H1 (cell line): ENCODE measurements at places on chromosomes 7 and 10.

DNA sequence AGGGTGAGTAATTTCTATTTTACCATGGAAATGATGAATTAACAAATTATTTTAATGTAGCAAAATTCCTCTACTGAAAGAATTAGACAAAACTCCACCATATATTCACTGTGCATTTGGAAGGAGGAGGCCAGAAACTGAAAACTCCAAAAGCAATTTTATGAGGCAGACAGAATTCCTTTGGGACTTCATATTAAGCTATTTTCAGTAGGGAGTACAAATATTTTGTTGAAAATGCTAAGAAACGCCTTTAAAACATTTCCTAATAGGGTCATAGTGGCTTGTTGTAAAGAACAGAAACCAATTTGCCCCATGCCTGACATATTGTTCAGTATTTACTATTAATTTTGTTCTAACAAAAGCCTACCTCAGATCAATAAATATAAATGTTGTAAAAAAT is 117.8 kb downstream of the TES start:
- DNase-seq: no peak

- DNase-seq: no peak
Observed at GRCh38 chr10:17859492-17860156, 50.5 kb downstream of the MRC1 start.

DNA sequence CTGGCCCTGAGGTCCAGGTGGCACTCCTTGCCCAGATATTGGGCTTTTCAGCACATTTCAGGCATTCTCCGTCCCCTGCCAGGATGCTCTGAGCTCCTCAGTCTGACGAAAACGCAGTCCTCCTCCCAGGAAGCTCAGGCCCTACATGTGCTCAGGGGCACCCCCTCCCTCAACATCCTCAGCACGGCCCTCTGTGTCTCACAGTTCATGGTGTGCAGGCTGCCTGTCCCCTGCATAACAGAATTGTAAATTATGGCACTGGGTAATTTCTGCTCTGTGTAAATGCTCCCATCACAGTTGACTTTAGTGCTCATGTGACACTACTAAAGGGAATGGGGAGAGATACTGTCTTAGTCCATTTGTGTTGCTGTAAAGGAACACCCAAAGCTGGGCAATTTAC is 563.8 kb downstream of the DNAJB6 start:
- DNase-seq: no peak

DNA sequence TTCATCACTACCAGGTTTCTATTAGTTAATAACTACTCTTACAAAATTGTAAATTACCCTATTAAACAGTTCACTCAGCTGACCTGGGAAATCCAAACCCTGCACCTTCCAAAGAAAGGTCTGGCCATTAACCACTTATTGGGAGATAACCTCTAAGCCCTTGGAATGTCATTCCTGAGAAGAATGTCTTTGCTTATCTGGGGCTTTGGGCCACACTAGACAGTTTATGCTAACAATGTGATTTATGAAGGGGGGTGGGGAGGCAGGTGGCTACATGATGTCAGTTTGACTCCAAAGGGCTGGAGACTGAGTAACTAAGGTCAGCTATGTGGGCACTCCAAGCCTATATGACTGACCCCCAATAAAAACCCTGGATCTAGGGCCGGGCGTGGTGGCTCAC is 50.7 kb downstream of the AKR1D1 start:
- no peak for DNase-seq

DNA sequence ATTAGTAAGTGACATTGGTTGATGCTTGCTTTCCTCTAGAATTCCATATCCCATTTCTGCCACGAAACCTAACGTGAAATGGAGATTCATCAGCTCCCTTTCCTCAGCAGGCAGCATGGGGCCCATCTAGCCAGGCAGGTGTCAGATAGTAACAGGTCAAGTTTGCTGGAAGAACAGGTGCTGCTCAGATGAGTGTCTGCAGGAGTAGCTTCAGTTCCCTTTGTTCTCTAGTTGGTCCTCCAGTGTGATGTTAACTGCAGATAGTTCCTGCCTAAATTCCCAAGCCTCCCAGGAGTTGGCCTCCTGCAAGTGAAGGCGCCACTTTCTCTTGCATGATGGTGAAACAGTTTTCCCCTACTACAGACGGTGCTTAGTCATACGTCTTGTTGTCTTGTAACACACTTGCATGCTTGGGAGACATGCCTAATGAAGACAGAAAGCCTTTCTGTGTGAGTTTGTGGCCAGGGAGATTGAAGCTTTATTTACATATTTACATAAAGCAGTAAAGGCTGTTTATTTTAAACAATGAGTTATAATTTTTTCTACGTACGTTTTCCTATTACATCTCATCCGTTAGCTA is 175.4 kb downstream of the CHN2 start:
- no peak for DNase-seq

DNA sequence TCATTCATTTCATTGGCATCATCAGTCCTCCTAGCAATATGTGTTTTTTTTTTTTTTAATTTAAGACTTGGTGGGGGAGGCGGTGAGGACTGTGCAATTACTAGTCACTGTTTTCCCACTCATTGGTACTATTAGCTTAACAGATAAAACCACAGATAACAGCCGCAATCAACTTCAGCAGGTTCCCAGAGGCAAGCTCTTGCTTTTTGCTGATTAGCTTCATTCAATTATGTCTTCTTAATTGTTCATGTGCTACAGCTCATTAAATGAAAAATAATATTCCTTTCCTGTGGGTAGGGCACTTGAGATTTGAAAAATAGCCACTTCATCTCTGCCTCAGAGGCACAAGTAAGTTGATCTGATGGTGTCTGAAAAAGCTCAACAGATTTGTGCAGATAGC is 215.5 kb downstream of the PCDH15 start:
- no peak for DNase-seq

- no peak for DNase-seq
Observed at GRCh38 chr10:78955206-78955605, 113.6 kb upstream of the ZMIZ1 start.

DNA sequence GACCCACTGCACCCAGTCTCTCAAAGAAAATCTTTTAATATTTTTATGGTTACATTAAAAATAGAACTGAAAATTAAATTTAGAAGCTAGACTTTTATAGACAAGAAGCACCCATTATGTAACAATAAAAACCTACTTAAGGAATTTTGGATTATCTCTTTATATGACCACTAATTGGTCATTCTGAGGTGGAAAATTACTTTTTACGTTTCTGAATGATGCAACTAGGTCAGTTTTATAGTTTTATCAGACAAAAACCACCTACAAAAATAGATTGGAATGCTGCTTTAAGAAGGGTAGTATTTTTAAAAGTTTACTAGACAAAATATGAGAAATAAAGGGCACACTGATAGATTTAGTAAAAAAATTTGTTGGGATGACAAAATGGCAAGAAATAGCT is 16.5 kb downstream of the SYPL1 start:
- no peak for DNase-seq

DNA sequence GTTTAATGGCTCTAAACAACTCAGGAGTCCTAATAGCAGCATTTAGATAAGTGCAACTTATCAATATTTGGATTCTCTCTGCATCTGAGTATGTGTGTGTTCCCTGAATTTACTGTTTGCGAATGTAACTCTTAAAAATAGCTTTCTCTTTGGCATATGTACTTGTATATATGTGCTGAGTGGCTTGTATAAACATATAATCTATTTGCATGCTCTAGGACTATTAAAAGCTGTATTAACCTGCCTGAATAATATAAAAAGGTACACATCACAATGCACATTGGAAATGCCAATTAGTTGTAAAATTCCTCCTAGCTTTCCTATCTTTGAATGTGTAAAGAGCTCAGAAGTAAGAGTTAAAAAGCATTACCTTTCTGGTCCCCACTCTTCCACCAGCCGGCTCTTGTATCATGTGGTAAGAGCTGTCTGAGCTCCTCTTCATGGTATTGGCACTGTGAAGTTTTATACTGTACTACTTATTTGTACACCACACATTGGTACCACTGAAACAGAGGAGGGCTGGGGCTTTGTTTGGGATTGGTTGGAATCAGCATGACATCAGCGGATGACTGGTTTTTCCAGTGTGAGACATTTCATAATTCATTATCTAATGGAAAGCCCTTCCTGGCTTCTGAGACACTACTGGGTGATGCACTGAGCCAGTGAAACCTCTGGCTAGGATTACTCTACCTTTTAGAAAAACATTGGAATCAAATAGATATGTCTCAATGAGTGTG is at the start of gene INHBA:
Gene INHBA, minus strand, starts transcription at position 456 of the 737 bp plus-strand sequence. CDS start 2,716 bp downstream, outside the sequence.
- DNase-seq: no peak

- DNase-seq: no peak
Observed at GRCh38 chr7:91554883-91555282, 290.6 kb downstream of the FZD1 start.

- DNase-seq: no peak
Observed at GRCh38 chr7:88075216-88075615, 141.2 kb downstream of the ADAM22 start.

DNA sequence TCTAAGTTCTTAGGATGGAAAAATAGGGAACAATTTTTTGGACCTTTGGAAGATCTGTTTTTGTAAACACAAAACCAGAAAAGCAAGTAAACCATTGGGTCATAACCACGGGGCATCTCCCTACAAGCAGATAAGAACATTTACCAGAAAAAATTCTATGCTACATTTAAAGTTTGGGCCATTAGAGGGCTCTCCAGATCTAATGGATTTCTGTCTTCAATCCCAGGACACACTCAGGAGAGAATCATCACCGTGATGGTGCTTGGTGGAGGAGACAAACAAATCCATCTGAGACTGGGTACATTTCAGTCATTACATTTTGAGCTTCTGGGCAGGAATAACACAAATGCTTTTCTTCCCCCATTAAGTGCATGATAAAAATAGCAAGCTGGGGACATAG is 178.4 kb upstream of the TARP start:
- no peak for DNase-seq

GRCh38 chr10:48332871-48333216 is 26.4 kb downstream of the MAPK8 start:
- no peak for DNase-seq

DNA sequence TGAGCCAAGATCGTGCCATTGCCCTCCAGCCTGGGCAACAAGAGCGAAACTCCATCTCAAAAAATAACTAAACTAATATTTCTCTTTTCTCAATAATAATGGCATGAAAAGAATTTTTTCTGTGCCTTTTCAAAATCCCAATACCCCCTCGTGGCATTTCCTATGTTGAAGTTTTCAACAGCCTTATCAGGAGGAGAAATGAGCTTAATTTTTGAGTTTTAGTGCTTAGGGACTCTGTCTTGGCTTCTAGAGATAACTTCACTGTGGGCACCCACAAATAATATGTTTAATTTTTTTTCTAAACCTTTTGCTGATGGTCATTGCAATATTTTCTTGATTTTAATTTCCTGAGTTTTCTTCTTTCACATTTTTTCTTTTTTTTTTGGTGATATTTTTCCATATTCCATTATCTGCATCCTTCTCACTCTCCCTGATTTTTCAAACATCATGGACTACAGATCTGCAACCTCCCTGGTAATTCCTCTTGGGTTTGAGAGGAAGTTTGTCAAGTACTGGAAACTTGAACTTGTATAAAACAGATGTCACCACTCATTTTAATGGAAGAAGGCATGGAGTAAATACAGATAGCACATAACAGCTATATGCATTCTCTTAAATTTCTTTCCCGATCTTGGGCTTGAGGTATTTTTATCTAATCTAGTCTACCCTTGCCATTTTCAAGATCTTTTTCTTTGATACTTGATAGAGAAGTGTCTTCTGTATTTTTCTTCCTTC is 84.0 kb downstream of the KAT6B start:
- DNase-seq: no peak

DNA sequence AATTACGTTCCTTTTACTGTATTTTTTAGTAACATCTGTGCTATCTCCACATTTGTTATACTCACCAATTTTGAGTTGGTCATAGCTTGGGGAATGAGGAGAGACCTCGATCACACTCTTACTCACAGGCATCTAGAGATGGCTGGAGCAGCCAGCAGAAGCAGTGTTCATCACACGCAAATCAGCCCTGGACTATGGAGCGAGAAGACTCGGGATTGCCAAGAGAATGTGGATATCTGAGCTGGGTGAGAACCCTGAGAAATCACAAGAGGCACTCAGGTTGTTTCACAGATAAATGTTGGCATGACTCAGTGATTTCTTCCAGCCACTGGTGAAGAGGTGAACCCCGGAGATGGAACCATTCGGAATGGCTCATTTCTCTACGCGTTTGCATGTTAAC is 820.1 kb upstream of the IGFBP3 start:
- no peak for DNase-seq

- no peak for DNase-seq
Observed at GRCh38 chr10:17219024-17219423, 9.0 kb upstream of the VIM start.

- no peak for DNase-seq
Observed at GRCh38 chr10:78779339-78779955, 289.3 kb upstream of the ZMIZ1 start.

DNA sequence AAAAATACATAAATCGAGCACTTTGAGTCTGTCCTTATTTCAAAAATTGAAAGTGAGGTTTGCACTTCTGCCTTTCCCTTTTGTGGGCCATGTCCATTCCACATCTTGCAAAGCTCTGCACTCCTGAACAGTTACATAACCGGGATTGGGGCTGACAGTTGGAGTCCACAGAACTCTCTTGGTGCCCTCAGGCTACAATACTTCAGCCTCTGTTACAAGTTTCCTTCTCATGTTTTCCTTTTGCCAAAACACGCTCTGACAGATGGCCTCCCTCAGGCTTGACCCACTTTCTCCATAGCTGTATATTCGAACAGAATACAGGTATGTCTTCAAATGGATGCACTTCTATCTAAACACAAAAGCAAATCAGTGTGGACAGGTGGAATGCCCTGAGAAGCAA is 335.9 kb downstream of the WDR37 start:
- DNase-seq: no peak

DNA sequence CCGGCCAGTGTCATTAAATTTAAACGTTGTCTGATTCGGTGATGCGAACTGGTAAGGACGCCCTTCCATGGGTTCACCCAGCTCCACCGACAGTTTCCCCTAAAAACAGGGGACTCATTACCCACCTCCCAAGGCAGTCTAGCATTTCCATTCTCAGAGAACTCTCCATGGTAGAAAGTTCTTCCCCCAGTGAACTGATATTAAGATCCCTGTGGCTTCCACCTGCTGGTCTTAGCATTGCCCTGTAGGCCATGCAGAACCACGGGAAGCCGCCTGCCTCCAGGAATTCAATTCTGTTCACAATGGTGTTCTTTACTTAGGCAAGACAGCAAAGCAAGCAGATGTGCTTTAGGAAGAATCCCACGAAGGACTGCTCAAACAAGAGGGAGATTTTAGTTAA is 128.9 kb upstream of the NANOS1 start:
- DNase-seq: peak; percentile 23

- no peak for DNase-seq
Observed at GRCh38 chr7:143882604-143883078, 19.3 kb downstream of the TCAF1 start.

DNA sequence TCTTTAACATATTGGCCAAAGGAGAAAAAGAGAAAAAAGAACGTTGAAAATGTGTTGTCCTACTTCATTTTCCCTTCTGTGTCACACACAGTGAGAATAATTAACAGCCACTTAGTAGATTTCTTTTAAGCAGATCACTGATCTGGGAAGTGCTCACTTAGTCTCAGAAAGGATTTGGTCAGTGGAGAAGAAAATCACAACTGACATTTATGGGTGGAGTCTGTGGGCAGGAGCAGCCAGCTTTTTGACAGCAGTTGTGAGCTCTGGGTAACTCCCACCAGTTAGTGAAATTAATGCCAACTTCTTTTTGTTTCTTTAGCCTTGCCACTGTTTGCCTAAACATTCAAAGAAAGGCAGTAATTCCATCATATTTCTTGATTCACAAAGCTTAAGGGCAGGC is 49.7 kb downstream of the CDK14 start:
- no peak for DNase-seq

GRCh38 chr10:124911124-124912067 is 30.5 kb upstream of the ZRANB1 start:
- no peak for DNase-seq
